ENCODE measurements at places on chromosomes 6 and 20. TPM values are rescaled to one million over a fixed set of nuclear protein-coding genes. Genes with fewer than 3 reads are reported as not detected.

PRICKLE4 gene
- total RNA-seq = 1.3 TPM

CD83 gene
- total RNA-seq = 0.63 TPM

ROMO1 gene
- 340 TPM for total RNA-seq

LEMD2 gene
- 57.7 TPM for total RNA-seq

ATF6B gene
- total RNA-seq = 11.1 TPM

PBOV1 gene
- total RNA-seq = not detected

SH3BGRL2 gene
- total RNA-seq = 15.9 TPM

BPIFA1 gene
- total RNA-seq = not detected

CGAS gene
- 5.7 TPM for total RNA-seq

PPP1R3D gene
- total RNA-seq = 6.2 TPM

ENTPD6 gene
- total RNA-seq = 53.3 TPM

OR2J3 gene
- total RNA-seq = not detected

BTNL2 gene
- total RNA-seq = not detected

MUC22 gene
- not detected for total RNA-seq

All from endothelial cell of coronary artery (primary cell).